M059J (cell line): ENCODE measurements at places on chromosomes 7 and 10.

DNA sequence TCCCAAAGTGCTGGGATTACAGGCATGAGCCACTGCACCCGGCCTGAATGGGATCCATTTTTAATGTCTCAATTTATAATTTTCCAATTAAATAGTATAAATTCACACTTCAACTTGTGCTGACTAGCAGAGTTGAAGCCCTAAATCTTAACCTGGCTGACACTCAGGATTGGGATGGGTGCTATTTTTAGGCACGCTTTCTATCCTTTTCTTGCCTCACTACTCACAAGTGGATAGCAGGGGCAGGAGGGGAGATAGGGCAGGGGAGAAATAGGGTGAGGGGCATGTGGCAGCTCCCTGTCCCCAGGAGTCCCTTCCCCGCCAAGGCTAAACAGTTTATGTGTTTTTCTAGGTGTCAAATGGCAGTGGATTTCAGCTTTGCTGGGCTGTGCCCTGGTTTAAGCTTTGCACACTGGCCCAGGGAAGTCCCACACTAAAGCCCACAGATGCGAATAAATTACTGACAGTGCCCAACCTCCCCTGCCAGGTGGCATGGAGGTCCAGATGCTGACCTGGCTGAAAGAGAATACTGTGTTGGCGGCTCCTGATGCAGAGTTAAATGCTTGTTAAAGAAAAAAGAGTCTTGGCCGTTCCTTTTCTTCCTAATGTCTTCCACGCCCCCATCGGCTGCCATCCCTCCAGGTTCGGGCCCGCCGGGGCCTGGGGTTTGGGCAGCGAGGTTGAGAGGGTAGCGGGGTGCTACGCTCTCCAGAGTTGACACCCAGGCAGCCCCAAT is 36.2 kb upstream of the EFCAB10 start:
- DNase-seq: no peak

DNA sequence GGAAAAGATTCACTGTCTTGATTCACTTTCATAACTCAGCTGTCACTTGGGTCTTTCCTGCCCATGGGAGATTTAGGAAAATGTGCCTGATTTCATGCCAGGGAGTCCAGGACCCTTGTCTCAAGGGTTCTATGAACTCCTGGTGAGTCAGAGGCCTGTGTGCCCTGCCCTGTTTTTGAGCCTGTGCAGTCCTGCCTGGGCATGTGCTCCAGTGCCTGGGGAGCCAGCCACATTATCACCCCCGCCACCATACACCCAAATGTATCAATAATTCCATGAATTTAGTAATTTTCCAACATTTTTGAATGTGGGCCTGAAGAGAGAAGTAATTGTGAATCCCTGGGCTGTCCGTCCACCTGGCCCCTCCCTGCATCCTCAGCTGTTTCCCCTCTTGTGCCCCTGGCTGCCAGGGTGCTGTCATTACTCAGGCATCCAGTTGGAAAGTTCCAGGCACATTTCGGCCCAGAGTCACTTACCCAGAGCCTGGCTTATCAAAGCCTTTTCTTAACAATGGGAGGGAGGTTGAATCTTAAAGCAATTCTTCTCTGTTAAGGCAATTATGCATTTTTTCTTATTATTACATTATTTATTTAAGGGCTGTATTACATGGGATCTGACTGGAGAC is 287.8 kb upstream of the CDC14C start:
- peak; percentile 37 for DNase-seq

DNA sequence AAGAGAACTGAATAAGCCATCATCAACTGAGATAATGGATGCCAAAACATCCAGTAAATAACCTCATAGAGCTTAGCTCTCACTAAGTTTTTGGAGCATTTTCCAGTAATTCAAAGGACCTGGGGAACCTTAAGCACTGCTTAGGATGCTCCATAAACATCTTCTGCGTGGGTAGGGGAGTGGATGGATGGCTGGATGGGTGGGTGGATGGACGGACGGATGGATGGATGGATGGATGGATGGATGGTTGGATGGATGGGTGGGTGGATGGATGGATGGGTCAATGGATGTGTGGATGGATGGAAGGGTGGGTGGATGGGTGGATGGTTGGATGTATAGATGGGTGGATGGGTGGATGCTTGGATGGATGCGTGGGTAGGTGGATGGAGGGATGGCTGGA is 9.0 kb downstream of the CYP2E1 start:
- DNase-seq: no peak

DNA sequence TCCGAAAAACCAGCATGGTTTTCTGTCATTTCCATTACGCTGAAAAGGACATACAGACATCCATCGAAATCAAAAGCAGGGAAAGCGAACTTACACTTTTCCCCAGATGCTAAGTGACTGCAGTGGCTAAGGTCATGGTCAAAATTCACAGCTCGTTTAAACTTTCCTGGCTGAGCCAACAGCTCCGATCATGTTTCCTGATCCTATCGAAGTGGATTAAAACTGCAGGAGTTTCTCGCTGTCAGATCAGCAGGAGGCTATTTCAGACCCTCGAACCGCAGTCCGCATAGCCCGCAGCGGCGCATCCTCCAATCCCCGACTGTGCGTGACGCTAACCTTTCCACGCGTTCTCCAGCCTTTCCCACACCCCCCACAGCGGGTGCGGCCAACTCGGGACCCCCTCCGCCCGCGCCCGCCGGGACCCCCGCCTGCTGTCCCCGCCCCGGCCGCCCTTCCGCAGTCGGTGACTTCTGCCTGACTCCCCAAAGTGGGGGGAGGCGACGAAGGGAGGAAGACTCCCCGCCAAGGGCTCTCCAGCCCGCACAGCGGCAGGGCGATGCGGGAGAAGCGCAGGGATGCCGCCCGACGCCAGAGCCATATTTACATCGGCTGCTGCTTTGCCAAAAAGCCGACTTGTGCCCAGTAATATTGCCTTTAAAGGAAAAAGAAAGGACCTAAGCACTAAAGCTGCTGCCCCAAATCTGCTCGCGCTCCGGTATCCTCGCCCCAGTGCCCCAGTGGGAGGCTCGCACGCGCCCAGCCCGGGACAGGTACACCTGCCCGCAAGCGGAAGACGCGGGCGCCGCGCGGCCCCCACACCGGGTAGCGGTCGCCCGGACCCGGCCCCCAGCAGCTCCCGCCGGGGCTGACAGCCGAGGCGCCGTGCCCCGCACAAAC is 1.2 kb downstream of the PIP4K2A start:
- DNase-seq: peak; percentile 26

GRCh38 chr7:31023877-31024276 is 28.2 kb upstream of the ADCYAP1R1 start:
- DNase-seq: no peak

DNA sequence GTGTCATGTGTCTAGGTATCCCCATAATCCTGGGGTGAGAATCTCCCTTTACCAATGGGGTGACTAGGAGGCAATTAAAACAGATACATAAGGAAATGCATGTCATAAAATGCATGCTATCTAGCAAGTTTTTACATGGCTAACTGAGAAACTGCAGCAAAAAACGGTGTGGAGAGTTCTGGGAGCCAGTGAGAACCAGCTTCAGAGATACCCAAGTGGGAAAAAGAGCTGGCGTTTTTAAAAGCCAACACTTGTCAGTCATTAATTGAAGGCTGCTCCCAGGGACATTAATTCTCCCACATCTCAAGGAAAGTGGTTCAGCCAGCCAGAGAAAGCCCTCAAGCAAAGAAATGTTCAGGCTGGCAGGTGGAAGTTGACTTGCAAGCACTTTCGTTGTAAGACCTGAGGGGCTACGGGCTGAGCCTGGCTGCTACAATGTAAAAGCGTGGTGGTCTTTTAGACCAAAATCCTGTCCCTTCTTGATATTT is 28.1 kb downstream of the ST8SIA6 start:
- no peak for DNase-seq
